AG04450 (cell line): ENCODE measurements at places on chromosomes 3 and 15.

- DNase-seq = no peak
These were observed 187.7 kb downstream of the ITPR1 start for GRCh38 chr3:4680871-4681300.

- no peak for DNase-seq
These were observed at the start of gene TMIE for GRCh38 chr3:46701181-46701939. TMIE (plus strand) TSS chr3:46701392; CDS start chr3:46701488, 96 bp downstream.

DNA sequence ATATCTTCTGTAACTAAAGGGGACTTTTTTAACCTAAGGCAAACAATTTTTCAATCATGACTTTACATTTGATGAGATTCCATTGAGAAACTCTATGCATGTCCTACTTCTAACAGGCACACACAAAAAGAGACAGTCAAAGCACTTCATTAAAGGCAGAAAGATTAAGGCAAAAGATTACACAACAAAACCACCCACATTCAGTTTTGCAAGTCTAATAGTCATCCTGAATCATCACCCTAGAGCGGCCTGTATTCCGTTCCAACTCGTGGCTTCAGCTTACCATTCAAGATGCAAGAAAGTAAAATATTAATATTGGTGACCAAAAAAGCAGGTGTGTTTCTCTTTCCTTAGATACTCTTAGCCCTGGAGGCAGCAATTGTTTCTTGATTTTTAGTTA, 205.9 kb downstream of the P3H2 start:
- DNase-seq = peak; percentile 75

DNA sequence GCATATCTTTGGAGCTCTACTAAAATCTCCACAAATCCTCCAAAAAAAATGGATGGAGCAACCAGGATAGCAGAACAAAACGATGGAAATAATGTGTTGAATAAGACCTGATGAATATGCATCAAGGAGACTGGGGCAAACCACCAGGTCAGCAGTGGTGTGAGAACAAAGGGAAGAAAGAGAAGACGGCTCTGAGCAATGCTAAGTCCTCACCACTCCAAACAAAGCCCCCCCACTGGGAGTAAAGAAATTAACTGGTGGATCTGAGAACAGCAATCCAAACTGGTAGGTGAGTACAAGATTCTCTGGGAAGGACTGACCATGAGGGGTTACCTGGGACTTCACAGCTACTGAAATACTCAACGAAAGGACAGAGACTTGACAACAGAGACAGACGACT, 977.3 kb downstream of the TBL1XR1 start:
- DNase-seq = no peak

DNA sequence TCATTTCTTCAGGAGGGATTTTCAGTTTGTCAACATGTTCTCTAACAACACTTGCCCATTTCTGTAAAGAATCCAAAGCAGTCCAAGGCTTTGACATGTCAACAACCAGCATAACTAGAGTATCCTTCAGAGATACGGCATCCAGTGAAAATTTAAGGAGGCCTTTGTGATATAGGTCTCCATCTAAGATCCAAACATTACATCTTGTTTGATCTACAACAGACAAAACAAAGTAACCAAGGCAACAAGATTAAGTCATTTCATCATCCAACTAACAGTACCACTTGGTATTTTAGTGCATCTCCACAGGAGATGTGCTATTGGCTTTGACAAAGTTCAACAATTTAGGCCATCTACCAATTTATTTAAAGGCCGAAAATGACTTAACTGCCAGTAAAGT, 25.8 kb downstream of the DYNC1LI1 start:
- no peak for DNase-seq

- peak; percentile 98 for DNase-seq
These were observed 145.5 kb upstream of the TPM1 start for GRCh38 chr15:62896969-62897486.

DNA sequence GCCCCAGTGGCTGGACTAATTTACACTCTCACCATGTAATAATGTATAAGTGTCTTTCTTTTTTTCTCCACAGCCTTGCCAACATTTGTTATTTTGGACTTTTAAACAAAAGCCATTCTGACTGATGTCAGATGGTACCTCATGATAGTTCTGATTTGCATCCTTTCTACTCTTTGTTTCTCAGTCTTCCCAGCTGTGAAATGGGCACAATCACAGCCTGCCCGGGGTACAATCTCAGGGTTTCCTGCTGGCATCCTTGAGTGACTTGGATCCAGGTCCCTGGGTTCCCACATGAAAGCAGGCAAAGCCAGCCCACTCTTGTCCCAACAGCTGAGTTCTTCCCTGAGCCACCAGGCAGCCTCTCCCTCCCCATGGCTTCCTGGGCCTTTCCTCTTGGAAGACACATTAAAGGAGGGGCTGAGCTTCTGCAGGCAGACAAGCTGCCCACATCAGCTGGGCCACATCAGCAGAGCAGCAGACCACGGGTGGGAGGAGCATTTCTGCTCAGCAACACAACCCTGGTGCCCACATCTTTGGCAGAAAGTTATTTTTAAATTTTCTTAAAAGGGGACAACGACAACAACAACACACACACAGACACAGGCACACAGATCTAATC, 82.0 kb downstream of the MYLK start:
- DNase-seq = no peak

DNA sequence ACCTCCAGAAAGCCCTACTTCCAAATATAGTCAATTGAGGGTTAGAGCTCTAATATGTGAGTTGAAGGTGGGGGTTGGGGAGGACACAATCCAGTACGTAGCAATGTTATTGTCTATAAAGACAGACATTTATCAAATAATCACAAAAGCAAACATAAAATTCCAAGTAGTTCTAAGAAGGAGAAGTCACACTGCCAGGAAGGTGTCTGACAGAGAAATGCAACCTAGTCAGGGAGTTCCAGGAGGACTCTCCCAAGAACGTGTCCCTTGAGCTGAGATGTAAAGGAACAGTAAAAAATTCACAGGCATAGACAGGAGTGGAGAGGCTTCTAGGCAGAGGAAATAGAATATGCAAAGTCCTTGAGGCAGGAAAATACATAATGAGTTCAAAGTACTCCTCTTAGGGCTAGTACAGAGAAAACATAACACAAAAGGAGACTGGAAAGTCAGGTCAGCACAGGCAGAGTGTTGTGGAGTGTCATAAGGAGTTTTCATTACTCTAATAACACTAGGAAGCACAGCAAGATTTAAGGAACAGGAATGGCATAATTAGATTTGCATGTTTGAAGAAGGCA, 277.6 kb upstream of the STT3B start:
- no peak for DNase-seq

DNA sequence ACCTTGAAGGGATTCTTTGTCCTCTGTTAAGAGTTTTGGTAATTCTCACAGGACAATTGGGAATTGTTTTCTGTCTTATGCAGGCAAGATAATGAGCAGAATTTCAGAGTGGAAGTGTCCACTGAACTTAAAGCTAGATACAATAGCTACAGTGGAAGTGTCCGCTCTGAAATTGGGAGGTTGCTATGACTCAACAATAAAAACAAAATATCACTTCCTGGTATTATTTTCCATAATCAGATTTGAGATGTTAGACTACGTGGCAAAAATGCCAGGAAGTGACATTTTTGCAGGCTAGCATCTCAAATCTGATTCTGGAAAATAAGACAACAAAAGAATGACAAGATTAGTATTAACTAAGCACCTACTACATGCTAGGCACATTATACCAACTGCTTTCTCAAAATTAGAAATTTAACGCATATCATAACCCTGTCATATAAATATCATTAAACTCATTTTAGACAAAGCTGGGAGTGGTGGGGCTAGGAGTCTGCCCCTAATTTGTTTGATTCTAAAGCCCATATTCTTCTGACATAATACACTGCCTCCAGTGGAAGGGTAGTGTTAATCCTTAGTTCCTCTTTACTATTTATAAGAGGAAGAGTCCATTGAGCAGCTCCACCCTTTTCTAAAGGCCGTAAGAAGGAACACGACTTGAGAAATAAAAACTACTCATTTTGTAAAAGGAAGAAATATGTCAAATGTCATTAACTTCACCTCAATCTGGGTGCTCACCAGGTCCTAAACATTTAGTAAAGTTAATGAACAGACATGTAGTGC, 266.9 kb upstream of the STT3B start:
- no peak for DNase-seq

DNA sequence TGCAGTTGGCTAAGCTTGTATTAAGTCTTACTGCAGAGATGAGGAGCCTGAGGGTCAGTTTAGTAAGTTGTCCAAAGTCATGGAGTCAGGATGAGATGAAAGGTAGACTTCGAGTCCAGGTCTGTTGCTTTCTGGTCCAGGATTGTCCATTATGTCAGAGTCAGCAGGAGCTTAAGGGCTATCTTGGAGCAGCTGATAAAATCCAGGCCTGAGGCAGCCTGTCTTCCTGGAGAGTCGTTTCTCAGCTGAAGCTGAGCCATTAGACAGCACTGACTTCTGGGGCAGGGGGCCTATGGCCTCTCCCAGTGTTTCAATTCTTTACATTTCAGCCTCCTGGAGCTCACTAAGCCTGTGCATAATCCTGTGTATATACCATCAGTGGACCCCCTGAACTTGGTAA, 219.5 kb upstream of the GAP43 start:
- no peak for DNase-seq

GRCh38 chr3:123347691-123348264, 101.1 kb downstream of the ADCY5 start:
- DNase-seq = no peak

DNA sequence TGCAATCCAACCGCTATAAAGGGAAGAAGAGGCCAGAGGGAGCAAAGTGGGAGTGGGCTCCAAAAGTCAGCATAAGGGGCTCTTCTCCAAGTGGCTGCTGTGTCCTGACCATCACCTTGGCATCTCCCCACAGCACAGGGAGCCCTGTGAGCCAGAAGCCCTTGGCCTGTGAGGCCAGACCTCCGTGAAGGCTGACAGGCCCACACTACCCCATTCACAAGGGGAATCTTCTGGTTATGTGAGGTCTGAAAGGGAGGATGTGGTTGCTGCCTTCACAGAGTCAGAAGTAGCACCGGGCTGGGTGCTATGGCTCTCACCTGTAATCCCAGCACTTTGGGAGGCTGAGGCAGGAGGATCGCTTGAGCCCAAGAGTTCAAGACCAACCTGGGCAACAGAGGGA, 2.6 kb upstream of the ULK3 start:
- DNase-seq = no peak

DNA sequence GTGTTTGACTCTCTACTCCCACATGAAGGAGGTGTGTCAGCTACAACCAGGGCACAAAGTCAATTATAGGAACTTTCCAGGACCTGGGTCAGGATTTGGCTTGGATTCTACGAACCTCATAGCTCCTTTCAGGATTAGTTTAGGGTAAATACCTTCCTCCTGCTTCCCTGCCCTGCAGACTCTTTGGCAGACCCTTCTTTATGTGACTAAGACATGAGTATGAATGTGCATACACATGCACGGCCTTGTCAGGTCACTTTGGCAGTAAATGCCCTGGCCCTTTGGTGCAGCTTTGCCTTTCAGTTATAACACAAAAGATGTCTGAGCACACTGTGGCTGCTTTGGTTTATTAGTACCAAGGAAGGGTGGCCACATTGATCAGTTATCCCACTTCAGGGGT, 68.9 kb downstream of the GHSR start:
- DNase-seq = no peak

DNA sequence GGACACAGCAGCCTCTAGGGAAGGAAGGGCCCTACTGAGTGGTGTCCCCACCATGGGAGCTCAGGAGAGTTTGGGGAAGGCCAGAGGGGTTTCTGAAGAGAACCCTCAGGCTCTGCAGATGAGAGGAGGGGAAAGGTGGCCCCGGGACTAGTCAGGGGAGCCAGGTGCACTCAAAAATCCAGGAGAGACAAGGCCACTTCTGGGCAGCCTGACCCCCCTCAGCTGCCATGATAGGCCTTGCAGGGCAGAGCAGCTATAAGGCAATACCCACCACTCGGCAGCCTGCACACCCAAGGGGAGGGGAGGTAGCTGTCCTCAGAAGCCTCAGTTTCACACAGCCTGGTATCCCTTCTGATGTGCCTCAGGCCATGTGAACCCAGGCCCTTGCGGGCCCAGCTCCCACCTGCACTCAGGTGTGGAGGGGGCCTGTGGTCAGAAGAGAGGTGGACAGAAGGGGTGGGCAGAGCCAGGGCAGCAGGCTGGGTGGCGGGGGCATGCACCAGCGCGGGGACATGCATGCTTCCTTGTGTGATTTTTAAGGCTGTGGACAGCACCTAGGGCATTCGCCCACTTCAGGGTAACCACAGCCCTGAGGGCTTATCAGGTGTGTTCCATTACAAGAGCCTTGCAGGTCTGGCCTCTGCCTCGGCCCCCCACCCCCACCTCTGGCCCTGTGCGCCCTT, 34.6 kb downstream of the SRPRB start:
- no peak for DNase-seq

DNA sequence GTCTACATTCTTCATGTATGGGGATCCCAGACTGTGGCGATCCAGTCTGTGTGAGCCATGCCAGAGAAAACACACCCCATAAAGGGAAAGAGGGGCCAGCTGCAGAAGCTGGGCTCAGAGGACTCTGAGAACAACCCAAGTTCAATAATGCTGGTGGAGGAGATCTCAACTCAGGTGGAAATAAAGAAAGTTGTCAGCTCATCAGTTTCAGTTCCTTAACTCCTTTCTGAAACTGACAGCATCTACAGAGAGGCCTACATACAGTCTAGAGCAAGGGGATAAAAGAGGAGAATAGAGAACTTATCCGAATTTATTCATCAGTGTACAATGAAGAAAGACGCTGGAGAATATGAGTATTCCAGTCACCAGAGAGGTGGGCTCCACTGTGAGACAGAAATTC, 77.0 kb downstream of the NTRK3 start:
- DNase-seq = no peak

DNA sequence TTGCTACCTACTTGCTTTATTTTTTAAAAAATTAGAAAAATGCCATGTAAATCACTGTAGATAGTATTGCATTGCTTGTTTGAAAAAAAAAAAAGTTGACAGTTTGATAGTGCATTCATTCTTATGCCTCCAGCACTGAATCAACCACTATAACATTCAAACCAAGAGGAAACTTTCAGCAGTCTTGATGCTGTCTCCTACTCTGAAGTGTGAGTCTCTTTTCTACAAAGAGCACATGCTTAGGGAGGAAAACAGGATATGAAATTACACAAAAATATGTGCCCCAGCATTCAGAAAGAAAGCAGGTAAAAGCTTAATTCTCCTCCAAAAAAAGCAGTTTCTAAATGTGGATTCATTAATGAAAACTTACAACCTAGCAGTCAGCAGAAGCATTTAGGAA, 78.3 kb downstream of the ZBTB20 start:
- DNase-seq = no peak

GRCh38 chr3:79973482-79973881, 205.7 kb upstream of the ROBO1 start:
- no peak for DNase-seq

GRCh38 chr3:54053211-54053610, 69.1 kb upstream of the CACNA2D3 start:
- no peak for DNase-seq

DNA sequence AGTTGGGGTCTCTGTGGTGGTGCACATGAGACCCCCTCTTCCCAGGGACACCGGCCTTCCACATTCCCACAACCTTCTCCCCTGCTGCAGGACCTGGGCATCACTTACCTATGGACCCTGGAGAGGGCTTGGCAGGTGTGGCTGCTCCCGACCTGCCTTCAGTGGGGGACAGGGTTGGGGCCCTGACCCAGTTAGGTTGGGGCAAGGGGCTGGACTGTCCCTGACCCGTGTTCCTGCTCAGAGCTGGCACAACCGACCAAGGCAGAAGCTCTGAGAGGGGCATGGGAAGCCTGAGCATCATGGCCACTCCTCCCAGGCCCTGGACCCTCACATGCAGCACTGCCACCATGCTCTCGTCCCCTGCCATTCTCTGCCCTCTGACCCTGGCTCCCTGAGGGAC, 6.1 kb downstream of the NBEAL2 start:
- DNase-seq = no peak

GRCh38 chr3:105801397-105801796, 67.4 kb downstream of the CBLB start:
- DNase-seq = no peak

- no peak for DNase-seq
These were observed 13.4 kb downstream of the ATRIP start for GRCh38 chr3:48459773-48460516.
